Spleen (tissue), 13 donors: ENCODE measurements at places on chromosomes 1 and 21. TPM values are rescaled to one million over a fixed set of nuclear protein-coding genes. Genes with fewer than 3 reads are reported as not detected.

DNA sequence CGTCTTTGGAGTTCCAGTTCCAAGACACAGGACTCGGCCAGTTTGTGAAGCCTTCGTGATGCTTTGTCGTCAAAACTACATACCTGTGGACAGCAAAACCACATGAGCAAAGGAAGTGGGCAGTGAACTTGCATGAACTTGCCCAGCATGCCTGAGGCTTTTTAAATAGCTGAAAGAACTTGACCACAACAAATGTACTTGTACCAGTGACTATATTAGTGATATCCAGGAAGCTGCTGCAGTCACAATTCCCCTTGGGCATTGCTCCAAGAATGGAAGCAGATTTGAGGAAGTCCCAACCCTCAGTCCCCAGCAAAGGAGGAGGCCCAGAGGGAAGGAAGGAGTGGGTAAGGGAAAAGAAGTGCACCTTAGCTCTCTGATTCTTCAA lies 2.6 kb downstream of the FUCA1 start:
- no peaks in the 10 kb centered on the region for H3K27me3 ChIP-seq
- H3K4me1 ChIP-seq: peaks cover 18% of the 10 kb centered on the region
- H3K36me3 ChIP-seq: no peaks in the 10 kb centered on the region
- H3K4me3 ChIP-seq: no peak overlapping the region
- no peak overlapping the region for H3K27ac ChIP-seq

DNA sequence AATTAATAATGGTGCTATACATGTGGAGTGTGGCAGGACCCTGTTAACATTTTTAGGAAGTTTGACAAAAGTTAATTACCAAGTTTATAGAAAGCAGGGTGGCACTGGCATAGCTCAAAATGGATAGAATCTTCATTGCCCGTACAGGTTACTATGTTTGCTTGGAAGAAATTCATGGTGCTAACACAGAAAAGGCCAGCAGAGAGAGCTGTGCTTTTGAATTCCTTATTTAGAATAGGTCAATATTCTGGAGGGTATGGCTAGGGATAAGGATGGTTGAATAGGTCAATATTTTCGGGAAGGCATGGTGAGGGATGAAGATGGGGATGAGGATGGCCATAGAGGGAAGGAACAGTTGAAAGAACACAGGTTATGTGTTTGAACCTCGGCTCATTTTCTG lies 345.1 kb downstream of the LMO4 start:
- H3K27me3 ChIP-seq: no peaks in the 10 kb centered on the region
- no peaks in the 10 kb centered on the region for H3K4me1 ChIP-seq

Gene CALML6
- polyA plus RNA-seq: 0.58 TPM

Gene CFHR4
- polyA plus RNA-seq: not detected

DNA sequence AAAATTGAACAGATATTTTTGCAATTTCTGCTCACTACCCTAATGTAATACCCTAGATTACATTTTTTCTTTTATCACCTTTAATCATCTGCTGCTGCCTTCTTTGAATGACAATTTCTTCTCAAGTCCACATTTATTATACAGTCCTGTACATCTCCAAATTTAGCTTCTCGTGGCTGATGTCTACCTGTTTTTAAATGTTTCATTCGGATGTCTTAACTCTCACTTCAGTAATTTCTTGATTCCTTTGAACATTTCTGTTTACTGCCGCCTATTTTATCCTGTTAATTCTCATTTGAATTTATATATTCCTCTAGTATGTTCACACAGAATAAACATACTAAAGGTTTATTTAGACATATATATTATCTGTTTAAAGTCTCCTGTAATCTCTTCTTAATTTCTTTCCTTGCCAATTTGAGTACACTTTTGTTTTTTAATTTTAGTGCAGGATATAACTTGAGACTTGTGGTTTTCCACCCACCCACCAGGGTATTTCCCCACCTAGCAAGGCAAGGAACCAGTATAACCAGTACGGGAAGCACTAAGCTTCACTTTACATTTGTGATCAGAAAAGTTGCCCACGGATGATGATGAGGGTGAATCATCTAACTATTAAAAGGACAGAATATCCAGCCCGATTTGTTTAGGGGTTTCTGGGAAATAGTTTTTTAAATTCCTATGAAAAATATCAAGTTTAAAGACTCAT lies 12.7 kb downstream of the INSL5 start:
- H3K27ac ChIP-seq: no peak overlapping the region
- H3K27me3 ChIP-seq: no peaks in the 10 kb centered on the region
- no peaks in the 10 kb centered on the region for H3K36me3 ChIP-seq
- DNase-seq: no peak
- no peak overlapping the region for H3K4me3 ChIP-seq
- no peaks in the 10 kb centered on the region for H3K4me1 ChIP-seq

DNA sequence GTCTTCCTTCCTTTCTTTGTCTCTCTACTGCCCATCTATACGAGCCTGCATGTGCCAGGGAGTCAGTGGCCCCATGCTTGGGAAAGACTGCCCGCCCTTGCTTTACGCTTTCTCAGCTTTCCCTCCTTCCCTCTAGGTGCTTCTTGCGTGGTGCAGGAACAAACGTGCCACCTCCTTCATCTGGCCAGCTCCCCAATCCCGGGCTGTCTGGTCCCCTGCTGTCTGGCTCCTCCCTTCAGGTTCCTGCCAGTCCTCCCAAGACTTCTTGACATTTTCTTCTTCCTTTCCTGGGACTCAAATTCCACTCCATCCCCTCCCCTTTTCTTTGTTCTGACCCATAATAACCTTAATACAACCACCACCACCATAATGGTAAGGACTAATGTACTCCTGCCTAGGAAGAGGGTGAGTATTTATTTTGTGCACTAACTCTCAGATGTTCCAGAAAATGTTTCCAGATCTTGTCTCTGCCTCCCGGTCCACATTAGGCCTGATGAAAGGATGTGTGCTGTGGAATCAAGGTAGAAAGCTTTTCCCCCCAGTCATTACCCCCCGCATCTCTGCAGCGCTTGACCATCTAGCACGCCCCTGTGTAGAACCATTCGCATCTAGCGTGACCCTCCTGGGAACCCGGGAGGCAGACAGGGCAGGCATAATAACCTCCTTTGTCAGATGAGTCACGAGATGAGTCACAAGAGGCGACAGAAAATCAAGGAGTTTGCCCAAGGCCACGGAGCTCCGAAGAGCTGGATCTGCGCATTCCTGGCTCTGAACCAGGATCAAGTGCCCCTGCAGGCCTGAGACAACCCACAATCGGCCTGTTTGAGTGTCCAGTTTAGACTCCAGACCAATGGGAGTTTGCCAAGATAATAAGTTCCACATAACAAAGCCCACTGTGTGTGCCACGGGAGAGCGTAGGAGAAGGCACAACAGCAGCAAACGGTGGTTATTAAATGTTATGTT lies 60.1 kb upstream of the NEK2 start:
- DNase-seq: no peak
- peaks cover 26% of the 10 kb centered on the region for H3K4me1 ChIP-seq
- no peaks in the 10 kb centered on the region for H3K36me3 ChIP-seq
- no peak overlapping the region for H3K4me3 ChIP-seq
- no peaks in the 10 kb centered on the region for H3K27me3 ChIP-seq

DNA sequence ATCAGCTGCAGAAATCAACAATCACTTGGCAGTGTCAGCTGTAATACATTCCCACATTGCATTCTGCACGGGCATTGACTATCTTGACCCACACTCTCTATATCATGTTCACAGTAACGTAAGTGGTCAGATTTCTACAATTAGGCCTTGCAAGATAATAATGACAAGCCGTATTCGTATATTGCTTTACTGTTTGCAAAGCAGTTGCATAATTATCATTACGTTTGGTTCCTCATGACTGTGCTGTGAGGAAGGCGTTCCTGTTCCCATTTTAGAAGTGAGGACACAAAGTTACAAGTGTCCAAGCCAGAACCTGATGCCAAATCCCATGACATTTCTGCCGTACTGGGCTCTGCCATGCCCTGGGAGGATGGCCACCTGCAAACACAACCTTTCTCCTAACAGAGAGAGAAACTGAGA lies 53.5 kb upstream of the TARBP1 start:
- peak overlapping the region; percentile 79 for H3K27ac ChIP-seq
- DNase-seq: no peak

DNA sequence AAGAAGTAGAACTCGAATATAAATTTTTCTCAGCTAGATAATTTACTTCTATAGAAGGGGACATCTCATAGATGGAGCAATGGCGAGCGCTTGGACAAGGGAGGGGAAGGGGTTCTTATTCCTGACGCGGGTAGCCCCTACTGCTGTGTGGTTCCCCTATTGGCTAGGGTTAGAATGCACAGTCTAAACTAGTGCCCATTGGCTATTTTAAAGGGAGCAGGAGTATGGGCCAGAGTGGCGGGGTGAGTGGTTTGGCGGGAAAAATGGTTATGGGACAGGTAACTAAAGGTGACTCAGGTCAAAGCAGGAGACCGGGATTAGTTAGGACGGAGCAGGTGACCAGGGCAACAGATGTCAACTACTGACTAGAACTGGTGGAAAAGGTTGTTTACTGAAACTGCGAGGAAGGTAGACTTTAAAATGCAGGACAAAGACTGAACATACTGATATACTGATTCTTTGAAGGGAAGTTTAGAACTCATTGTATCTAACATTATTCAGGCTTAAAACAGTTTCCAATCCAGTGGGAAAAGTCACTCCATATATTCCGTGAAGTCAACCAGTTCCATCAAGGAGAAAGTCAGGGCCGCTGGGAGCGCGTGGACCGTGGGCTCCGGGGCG lies 940 bp upstream of the ATAD3A start:
- no peaks in the 10 kb centered on the region for H3K27me3 ChIP-seq
- peaks cover 4% of the 10 kb centered on the region for H3K4me1 ChIP-seq
- no peak for DNase-seq

Gene MR1
- 6.0 TPM for polyA plus RNA-seq

Gene GLMN
- 20.2 TPM for polyA plus RNA-seq

Gene SLFNL1
- polyA plus RNA-seq: 0.21 TPM

Gene UTS2
- 0.71 TPM for polyA plus RNA-seq

Gene RAB13
- polyA plus RNA-seq: 98.1 TPM
